ENCODE measurements at places on chromosomes 3 and 15. TPM values are rescaled to one million over a fixed set of nuclear protein-coding genes. Genes with fewer than 3 reads are reported as not detected.
A peak's percentile ranks its signal among the peaks of the same experiment; 100 is the strongest.

DNA sequence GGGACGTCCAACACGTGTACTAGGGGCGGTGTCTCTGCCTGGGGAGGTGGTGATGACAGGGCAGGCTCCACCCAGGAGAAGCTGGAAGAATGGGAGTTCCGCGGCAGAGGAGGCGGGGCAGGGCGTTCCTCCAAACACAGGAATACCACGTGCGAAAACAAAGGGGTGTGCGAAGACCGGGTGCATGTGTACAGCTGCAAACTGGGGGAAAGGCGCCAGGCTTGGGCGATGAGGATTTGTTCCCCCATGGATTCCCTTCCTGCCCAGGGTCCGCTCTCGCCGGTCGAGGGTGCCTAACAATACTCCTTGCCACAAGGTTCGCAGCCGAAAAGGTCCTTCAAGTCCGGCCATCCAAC is 500 bp upstream of the ZSCAN2 start:
- peak; percentile 86 for DNase-seq
- peaks cover 7% of the 10 kb centered on the region for H3K36me3 ChIP-seq
- peak overlapping the region; percentile 88 for H3K27ac ChIP-seq
- H3K27me3 ChIP-seq: no peaks in the 10 kb centered on the region
- peaks cover 5% of the 10 kb centered on the region for H3K4me1 ChIP-seq
- H3K4me3 ChIP-seq: peak overlapping the region; percentile 95

DNA sequence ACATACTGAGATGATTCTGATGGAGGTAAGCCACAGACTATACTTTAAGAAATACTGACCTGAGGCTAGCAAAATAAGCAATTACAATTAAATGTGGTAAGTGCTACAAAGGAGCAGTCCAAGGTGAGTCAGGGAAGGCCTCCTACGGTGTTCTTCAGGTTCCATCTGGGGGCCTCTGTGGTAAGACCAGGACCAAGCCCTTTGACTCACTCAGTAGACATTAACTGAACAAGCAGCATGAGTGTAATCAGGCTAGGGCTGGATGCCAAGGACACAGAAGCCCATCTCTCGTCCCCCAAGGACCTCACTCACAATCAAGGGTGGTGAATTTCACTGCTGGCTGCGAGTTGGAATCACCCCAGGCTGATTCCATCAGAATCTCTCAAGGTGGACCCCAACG is 37.3 kb downstream of the DZIP1L start:
- H3K4me1 ChIP-seq: no peaks in the 10 kb centered on the region
- no peak overlapping the region for H3K4me3 ChIP-seq
- H3K27ac ChIP-seq: no peak overlapping the region
- DNase-seq: no peak
- peaks cover 4% of the 10 kb centered on the region for H3K36me3 ChIP-seq

The SLC9C1 gene
- not detected for total RNA-seq

The GOLGA8S gene
- not detected for total RNA-seq

GRCh38 chr15:88832820-88833730 is 29.8 kb downstream of the ACAN start:
- H3K27ac ChIP-seq: no peak overlapping the region
- no peaks in the 10 kb centered on the region for H3K27me3 ChIP-seq
- DNase-seq: no peak

GRCh38 chr3:194596906-194597305 is 36.3 kb downstream of the TMEM44 start:
- H3K4me1 ChIP-seq: no peaks in the 10 kb centered on the region
- no peak overlapping the region for H3K27ac ChIP-seq
- DNase-seq: no peak
- H3K36me3 ChIP-seq: no peaks in the 10 kb centered on the region
- no peak overlapping the region for H3K4me3 ChIP-seq

DNA sequence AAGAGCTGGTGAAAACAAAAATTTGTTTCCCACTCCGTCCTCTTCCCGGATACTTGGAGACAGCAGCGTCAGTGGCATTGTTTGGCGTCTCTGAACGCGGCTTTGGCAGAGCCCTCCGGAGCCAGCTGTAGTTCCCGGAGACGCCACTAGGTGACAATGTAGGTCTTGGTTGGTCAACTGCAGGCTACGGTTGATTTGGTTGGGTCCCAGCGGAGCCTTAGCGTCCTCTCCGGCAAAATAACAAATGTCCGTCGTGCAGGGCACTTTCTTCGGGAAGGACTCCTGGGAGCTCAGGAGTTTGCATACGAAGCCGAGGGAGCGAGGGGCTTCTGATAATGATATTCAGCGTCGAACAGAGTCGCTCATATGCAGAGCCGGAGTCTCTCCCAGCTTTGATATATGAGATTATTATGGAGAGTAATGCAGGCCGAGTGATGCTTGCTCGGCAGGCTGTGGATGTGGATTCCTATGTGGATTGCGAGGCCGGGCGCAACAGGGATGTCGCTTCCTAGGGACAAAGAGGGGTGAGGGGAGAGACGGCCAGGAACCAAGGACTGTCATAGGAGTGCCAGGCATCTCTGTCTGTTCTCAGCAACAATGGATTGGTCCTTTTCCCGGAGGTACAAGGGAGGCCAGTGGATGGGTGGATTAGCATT is 74.8 kb downstream of the IL20RB start:
- no peaks in the 10 kb centered on the region for H3K27me3 ChIP-seq
- H3K27ac ChIP-seq: no peak overlapping the region
- peak overlapping the region; percentile 35 for H3K4me3 ChIP-seq
- peaks cover 3% of the 10 kb centered on the region for H3K4me1 ChIP-seq
- peak; percentile 67 for DNase-seq
- H3K36me3 ChIP-seq: no peaks in the 10 kb centered on the region

The FEZF2 gene
- total RNA-seq: not detected

DNA sequence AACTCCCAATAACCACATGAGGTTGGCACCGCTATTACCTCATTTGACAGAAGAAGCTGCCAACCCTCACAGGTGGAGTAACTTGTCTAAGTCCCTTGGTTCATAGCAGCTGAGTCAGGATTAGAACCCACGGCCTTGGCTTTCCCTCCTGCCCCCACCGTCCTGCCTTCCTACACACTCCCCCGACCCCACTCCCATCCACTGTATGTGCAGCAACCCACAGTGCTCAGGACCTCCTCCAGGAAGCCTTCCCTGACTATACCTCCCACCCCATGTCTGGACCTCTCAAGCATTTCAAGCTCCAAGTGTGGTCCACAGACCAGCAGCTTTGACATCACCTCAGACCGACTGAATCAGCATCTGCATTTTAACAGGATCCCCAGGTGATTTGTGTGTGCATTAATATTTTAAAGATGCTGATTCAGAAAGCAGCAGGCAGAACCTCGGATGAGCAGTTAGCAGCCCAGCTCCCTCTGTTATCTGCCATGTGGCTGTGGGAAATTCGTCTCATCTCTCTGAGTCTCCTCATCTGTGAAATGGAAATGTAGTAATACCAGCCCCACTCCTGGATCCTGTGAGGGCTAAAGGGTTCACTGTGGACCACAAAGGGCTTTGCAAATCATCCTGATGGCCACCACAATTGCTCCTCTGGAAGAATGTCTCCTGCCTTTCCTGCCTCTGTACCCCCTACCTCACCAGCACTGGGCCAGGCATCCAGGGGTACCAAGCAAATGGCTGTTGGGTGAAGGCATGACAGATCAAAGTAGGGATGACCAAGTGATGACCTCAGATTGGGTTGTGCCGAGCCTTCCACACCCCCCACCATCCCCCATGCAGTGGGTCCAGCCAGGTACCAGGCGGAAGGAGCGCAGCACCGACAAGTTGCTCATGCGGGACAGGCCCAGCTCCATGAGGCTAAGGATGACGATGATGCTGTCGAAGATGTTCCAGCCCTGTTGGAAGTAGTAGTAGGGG is 62.7 kb downstream of the SCN5A start:
- no peaks in the 10 kb centered on the region for H3K36me3 ChIP-seq
- no peaks in the 10 kb centered on the region for H3K27me3 ChIP-seq
- no peaks in the 10 kb centered on the region for H3K4me1 ChIP-seq
- no peak overlapping the region for H3K27ac ChIP-seq

The STRIT1 gene
- total RNA-seq: 1,273 TPM

- no peak overlapping the region for H3K27ac ChIP-seq
- H3K27me3 ChIP-seq: no peaks in the 10 kb centered on the region
- H3K36me3 ChIP-seq: no peaks in the 10 kb centered on the region
- no peak overlapping the region for H3K4me3 ChIP-seq
- H3K4me1 ChIP-seq: no peaks in the 10 kb centered on the region
- no peak for DNase-seq
Measured at GRCh38 chr3:661356-661755, 431.5 kb upstream of the CNTN6 start.

GRCh38 chr3:100261485-100261903 is 702 bp downstream of the TBC1D23 start:
- H3K36me3 ChIP-seq: no peaks in the 10 kb centered on the region
- peak overlapping the region; percentile 100 for H3K27ac ChIP-seq
- peaks cover 60% of the 10 kb centered on the region for H3K4me1 ChIP-seq

The CIAO2A gene
- total RNA-seq: 59.4 TPM

- H3K36me3 ChIP-seq: no peaks in the 10 kb centered on the region
- DNase-seq: no peak
- no peak overlapping the region for H3K27ac ChIP-seq
- no peak overlapping the region for H3K4me3 ChIP-seq
Measured at GRCh38 chr3:193333229-193333628, 45.3 kb downstream of the ATP13A5 start.

The KNG1 gene
- total RNA-seq: 1.2 TPM

The GABRR3 gene
- not detected for total RNA-seq

The FAN1 gene
- total RNA-seq: 20.0 TPM

DNA sequence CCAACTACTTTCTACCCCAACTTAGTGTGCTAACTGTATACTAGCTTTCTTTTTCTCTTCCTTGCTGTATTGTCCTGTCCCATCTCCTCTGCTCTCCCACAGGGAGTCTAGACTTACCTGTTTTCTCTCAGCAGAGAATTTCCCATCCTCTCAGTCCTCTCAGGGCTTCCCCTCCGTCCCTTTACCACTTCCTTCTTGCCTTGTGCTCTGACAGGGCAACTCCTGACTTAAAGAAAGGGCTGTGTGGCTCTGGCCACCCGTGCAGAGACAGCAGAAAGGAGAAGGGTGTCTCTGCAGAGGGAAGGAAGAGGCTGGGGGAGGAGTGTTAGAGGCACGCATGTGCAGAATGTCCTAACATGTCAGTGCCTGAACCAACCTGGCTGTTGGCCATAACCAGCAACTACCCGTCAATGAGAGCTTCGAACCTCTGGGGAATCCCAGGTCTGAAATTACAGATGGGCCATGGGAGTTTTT is at the start of gene GCSAM:
Gene GCSAM, minus strand, starts transcription at position 274 of the 474 bp plus-strand sequence. Its CDS starts 128 bp downstream, at position 146.
- no peaks in the 10 kb centered on the region for H3K36me3 ChIP-seq
- H3K4me1 ChIP-seq: no peaks in the 10 kb centered on the region
- no peak within 1 kb of the TSS for H3K27ac ChIP-seq
- H3K27me3 ChIP-seq: no peaks in the 10 kb centered on the region

GRCh38 chr3:7315037-7315436 is 454.1 kb downstream of the GRM7 start:
- no peak overlapping the region for H3K4me3 ChIP-seq
- no peak overlapping the region for H3K27ac ChIP-seq
- H3K36me3 ChIP-seq: no peaks in the 10 kb centered on the region
- no peaks in the 10 kb centered on the region for H3K27me3 ChIP-seq

DNA sequence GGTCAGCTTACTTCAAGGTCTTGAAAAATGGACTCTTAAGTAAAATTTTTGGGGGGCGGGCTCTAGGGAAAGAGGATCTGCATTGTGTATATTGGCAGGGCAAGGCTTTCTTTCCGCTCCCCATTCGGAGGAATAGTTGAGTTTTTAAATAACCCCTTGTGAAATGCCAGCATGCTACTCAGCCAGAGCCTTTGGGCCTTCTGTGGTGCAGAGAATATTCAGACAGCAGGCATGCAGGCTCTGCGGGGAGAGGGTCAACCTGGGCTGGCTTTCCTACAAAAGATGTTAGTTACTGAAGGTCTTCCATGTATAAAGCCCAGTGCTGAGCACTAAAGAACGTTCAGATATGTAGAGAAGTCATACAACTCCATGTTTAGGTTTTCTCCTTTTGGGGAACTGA is 40.6 kb downstream of the ADAMTSL3 start:
- no peak for DNase-seq
- no peak overlapping the region for H3K4me3 ChIP-seq
- no peak overlapping the region for H3K27ac ChIP-seq
- H3K36me3 ChIP-seq: no peaks in the 10 kb centered on the region
- H3K4me1 ChIP-seq: no peaks in the 10 kb centered on the region

- no peak overlapping the region for H3K27ac ChIP-seq
- peaks cover 38% of the 10 kb centered on the region for H3K4me1 ChIP-seq
- H3K27me3 ChIP-seq: no peaks in the 10 kb centered on the region
- DNase-seq: no peak
- H3K36me3 ChIP-seq: no peaks in the 10 kb centered on the region
Measured at GRCh38 chr3:15215996-15216395, 9.9 kb downstream of the CAPN7 start.

- no peaks in the 10 kb centered on the region for H3K4me1 ChIP-seq
- DNase-seq: no peak
- H3K27ac ChIP-seq: no peak overlapping the region
- H3K27me3 ChIP-seq: no peaks in the 10 kb centered on the region
- no peaks in the 10 kb centered on the region for H3K36me3 ChIP-seq
Measured at GRCh38 chr3:58962816-58963215, 87.0 kb downstream of the CFAP20DC start.

DNA sequence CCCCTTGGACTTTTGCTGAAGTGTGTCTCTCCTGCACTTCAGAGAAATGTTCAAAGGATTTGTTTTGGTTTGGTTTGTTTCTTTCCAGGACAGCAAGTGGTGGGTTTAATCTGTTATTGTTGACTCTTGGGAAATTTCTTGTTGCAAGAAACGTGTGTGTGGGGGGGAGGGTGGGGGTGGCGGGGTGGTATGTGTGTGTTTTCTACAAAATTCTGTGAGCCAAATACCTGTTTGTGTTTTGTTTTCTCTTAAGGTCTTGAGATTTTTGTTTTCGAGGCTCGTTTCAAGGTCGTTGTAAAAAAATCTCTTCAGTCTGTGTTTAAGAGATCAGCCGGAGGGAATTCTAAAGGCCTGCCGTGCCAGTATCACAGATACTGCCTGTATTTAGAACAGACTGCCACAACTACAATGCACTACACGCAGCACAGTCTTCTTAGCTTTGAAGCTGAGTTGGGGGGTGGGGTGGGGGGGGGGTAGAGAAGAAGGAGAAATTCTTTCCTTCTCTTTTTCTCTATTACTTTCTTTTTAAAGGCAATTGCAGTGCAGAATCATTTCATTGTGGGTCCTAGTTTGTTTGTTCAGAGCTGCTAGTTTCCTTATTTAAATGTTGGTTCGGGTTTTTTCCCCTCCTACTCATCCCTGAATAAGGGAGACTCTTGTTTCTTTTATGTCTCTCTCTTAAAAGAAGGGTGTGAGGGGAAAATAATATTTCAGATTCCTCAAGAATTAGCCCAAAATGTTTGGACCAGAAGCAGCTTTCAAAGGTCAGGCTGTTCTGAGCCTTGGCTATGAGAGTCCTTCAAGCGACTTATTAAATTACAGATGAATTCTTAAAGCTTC is 1.4 kb upstream of the BCL6 start:
- no peaks in the 10 kb centered on the region for H3K27me3 ChIP-seq
- H3K36me3 ChIP-seq: no peaks in the 10 kb centered on the region
- peaks cover 31% of the 10 kb centered on the region for H3K4me1 ChIP-seq
- peak overlapping the region; percentile 98 for H3K27ac ChIP-seq
- peak; percentile 66 for DNase-seq

The BOC gene
- 4.0 TPM for total RNA-seq

- H3K36me3 ChIP-seq: no peaks in the 10 kb centered on the region
- peaks cover 17% of the 10 kb centered on the region for H3K4me1 ChIP-seq
- no peaks in the 10 kb centered on the region for H3K27me3 ChIP-seq
- DNase-seq: no peak
Measured at GRCh38 chr3:120214176-120214575, 70.8 kb downstream of the GPR156 start.

Data from gastrocnemius medialis (tissue), 4 donors.